ENCODE measurements at places on chromosomes 7 and 10.

- DNase-seq: no peak
Observed at GRCh38 chr7:46633200-46633599, 712.1 kb upstream of the IGFBP3 start.

DNA sequence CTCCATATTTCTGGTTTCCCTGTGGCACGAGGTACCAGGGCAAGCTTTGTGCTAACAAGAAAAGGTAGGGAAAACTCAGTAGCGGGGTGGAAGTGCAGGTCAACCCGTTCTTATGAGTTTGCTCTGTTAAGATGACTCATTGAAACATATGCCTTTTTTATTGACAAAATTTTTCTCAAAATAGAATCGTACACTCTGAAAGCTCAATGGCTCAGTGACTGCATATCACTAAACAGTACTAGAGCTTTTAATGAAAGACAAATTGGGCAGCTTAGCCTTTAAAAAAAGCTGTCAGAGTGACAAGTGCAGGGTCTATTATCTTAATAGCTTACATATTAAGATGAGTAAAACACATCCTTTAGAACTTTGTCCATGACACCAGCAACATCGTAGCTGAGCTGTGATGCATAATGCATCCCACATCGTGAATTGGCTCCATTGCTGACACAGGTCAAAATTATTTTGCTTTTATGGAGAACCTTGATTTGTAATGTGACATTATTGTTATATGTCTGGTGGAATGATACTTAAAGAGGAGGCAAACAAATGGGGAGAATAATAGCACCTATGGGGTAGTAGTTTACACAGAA, 264.4 kb downstream of the ETV1 start:
- no peak for DNase-seq

GRCh38 chr7:1210321-1210978, 22.2 kb upstream of the UNCX start:
- no peak for DNase-seq

DNA sequence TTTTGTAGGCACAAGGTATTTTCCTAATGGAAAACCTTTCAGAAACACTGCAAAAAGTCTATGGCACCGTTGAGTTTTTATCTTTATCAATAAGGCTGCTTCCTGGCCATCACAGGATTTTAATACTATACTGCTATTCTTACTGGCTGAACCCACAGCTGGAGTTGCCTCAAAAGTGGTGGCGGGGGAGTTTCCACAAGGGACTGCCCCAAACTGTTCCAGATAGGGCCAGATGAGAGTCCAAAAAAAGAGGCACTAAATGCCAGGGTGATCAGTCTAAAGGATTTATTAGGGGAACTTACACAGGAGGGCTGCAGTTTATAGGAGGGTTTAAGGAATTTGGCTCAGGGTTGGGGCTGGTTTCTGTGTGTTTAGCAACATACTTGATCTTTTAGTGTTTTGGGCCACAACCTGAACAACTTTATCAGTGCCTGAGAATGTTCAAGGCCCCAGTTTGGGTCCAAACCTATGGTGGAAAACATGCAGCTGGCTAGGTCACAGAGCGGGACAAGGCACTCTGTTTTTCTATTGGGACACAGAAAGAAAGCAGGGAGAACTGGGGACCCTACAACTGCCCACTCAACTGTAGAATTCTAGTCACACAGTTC, 41.4 kb downstream of the STAM start:
- DNase-seq: no peak

DNA sequence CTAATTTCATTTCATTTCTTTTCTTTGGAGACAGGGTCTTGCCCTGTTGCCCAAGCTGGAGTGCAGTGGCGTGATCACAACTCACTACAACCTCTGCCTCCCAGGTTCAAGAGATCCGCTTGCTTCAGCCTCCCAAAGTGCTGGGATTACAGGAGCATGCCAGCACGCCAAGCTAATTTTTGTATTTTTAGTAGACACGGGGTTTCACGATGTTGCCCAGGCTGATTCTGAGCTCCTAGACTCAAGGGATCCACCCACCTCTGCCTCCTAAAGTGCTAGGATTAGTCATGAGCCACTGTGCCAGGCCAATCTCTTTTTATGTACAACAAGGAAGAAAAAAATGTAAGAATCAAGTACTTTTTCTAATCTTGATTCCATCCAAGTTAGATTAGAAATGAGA, 10.7 kb upstream of the KMT2E start:
- DNase-seq: no peak

DNA sequence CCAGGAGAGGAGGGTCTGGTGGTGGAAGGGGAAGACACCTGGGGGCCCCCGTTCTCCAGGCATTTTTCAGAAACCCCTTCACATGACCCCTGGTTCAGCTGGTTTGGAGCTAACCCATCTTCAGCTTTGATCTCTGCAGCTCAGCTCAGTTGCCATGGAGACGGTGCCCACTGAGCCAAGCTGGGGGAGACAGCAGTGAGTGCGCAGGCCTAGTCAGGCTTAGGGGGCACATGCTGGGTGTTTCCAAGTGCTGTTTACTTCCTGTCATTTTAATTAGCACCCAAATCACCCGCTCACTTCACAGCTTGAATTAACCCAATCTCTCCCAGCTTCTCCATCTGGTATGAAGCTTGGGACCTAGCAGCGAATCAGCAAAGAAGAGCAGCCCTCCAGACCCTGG, 9.0 kb downstream of the SPOCK2 start:
- DNase-seq: no peak

- no peak for DNase-seq
Observed at GRCh38 chr7:48350515-48350914, 179.3 kb downstream of the ABCA13 start.

DNA sequence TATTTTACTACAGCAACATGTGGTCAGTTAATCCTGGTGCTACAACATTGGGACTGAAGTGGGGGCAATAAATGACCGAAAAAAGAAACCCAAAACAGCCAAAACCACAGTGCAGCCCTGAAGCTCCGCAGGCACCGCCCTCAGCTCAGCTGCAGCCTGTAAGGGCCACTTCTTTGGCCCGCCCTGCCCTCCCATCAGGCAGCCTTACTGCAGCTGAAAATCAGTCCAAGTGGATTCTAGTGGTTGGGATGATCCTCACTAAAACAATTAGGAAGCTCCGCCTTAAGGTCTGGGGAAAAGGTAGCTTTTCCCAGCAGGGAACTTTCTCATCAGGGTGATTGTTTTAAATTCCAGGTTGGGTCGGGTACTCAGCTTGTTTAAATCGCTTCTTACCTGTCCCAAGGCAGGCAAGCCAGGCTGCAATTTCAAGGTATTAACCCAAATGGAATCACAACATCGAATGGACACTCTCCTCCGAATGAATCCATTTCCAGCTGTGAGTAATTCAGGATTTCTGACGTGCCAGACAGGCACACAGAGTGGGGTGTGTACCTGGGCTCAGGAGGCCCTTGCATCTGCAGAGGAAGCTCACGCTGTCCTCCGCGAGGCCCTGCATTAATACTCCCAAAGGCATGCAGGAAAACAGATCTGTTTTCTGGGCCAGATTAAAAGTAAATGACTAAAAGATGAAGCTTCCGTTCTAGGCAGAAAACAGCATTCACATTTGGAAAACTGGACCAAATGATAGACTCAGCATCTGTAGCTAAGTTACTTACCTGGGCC, 104.3 kb downstream of the CREB5 start:
- peak; percentile 50 for DNase-seq

DNA sequence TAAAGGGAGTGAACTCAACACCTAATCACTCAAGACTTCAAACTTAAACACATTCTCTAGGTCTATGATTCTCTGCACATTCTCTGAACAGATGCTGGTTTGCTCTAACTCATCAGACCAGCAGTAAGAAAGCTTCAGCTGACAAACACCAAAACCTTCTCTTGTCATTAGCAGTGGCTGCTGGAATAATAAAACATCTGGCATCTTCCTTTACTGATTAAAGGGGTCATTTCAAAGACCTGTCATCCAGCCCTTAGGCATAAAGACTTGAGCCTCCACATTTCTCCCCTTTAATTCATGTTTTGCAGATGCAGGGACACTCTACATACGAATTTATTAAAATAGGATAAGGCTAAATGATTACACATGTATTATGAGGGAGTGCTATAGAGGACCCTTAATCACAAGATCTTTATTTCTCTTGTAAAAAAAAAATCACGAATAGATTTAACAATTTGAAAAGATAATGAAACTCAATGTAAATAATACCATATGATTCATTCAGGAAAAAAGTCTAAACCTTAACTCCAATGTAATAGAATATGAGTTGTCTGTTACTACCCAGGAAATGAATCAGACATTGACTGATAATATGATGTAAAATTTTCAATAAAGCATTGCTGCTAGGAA, 152.4 kb upstream of the GNAI1 start:
- DNase-seq: no peak

GRCh38 chr10:67935223-67935622, 50.8 kb downstream of the SIRT1 start:
- no peak for DNase-seq

DNA sequence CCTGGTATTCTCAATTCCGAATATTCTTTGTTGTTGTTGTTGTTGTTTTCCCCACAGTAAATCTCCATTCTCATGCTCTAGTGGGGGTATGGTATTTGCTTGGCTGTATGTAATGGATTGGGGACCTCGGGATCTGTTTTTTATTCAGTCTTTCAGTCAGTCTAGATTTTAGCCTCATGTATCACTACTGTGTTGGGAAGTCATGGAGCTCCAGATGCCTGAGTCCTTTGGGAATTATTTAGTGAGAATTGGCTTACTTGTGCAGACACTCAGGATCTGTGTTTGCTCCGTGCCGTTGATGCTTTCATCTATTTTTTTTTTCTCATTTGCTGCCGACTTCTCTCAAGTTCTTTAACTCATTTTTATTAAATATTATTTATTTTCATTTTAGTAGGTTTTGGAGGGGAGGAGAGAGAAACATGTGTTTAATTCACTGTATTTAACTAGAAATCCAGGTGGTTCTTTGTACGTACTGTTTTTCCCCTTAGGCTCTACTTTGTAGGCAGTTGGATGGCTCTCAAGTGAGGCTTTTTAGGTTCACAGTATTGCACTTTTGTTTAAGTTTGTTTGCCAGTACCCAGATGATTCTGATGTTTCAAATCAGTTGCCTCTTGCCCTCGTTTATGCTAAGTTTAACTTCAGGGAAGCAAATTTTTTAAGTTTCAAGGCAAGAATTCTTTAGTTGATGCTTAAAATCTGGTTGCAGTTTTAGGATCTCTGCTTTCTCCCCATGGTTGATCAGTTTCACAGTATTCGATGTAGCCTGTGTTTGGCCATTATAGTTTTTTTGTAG, 36.9 kb downstream of the ZNRF2 start:
- no peak for DNase-seq

DNA sequence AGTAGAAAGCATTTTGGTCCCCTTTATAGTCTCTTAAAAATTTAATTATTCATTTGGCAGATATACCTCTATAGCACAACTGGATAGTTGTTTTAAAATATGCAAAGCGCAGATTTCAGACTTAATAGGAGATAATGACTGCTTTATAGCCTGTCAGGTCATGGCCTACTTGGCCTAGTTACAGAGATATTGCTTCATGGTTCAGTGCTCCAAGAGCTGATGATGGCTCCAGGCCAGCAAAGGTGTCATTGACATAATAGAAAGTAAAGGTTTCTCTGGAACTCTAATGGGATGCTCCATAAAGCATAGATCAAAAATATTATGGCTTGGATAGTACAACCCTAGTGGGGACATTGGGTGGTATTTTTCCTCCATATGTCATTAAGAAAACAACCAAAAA, 285.7 kb downstream of the NXPH1 start:
- no peak for DNase-seq

- peak; percentile 79 for DNase-seq
Observed at GRCh38 chr10:96395931-96396877, 37.4 kb upstream of the OPALIN start.

- DNase-seq: no peak
Observed at GRCh38 chr10:77087366-77087765, 550.2 kb downstream of the KCNMA1 start.

DNA sequence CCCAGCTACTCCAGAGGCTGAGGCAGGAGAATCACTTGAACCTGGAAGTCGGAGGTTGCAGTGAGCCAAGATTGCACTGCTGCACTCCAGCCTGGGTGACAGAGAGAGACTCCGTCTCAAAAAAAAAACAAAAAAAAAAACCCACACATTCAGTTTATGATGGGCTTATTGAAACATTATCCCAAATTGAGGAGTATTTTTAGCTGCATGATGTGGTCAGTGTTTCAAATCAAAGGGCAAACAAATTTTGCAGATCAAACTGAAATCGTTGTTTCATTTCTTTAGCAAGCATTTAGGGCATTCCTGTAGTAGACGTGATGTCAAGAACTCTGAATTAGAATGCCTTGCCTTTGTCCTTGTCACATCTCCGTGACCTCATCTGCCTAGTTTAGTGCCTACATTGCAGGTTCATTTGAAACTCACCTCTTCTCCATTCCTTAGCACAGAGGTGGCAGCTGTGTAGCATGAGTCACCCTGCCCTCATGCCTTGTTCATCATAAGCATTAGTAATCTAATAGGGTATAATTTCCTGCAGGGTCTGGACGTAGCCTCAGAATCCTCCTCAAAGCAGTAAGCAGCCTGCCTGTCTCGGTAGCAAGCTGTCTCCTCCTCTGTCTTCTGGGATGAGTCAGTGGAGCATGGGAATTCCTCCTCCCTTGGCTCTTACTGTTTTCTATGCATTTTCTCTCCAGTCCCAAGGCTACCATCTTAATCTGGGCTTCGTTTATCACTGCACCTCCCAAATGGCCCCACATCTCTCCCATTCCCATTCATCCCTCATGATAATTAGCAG, 73.8 kb downstream of the CUL1 start:
- no peak for DNase-seq

GRCh38 chr7:132464740-132465139, 111.5 kb downstream of the PLXNA4 start:
- no peak for DNase-seq

- DNase-seq: no peak
Observed at GRCh38 chr10:6926971-6927370, 346.9 kb upstream of the PRKCQ start.

DNA sequence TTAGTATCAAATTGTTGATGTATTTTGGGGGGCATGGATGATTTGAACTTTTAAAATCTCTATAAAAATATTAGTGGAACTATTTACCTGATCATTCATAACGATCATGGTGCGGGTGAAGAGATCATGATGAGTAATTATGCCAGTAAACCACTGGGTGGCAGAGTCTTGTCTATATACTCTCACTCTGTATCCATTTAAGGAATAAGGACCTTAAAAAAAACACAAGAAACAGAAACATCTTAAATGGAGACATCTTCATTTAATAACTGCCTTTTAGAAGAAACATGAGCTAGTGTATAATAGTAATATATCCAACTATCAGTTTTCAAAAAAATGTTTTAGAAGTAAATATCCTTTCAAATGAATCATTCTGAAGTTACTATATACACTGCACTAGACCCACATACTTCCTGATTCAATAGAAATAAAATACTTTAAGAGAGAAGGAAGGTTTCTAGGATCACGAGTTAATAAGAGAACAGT, 84.0 kb downstream of the NRBF2 start:
- DNase-seq: no peak

- no peak for DNase-seq
Observed at GRCh38 chr10:119609516-119609915, 12.8 kb upstream of the TIAL1 start.

DNA sequence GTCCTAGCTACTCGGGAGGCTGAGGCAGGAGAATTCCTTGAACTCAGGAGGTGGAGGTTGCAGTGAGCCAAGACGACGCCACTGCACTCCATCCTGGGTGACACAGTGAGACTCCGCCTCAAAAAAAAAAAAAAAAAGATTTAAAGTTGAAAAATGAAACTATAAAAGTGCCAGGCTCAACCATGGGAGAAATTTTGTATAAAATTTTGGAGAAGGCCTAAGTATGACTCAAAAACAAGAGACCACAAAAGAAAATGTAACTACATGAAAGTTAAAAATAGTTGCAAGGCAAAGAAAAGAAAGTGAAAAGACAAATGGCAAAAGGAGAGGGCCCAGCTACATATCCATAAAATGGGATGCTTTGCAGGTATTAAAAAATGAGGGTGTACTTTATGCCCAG, 104.1 kb downstream of the ARHGAP22 start:
- no peak for DNase-seq

GRCh38 chr7:158094046-158094445, 493.6 kb downstream of the PTPRN2 start:
- DNase-seq: no peak

Measured in H1 (cell line).